ENCODE measurements at places on chromosomes 2 and 18.

GRCh38 chr2:64937687-64938491, 51.3 kb upstream of the SLC1A4 start:
- DNase-seq: no peak

GRCh38 chr2:8641301-8641965, 40.4 kb upstream of the ID2 start:
- DNase-seq: no peak

DNA sequence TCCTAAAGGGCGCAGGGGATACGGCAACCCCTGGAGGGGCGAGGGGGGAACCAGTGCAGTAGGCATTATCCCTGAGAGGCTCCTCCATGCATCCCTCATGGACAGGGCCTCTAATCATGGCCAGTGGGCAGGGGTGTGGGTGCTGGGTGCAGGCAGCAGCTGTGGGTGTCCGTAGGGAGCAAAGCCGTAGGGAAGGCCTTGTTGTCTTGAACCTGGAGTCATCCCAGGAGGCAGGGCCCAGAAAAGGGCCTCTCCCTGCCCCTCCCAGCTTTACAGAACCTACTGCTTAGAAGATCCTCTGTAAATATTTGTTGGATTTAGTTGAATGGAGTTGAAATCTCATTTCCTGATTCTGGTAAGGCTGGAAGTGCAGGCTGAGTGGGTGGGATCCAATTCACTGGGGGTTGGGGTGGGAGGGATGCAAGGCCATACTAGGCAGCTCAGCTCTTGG, 207.0 kb upstream of the HAAO start:
- no peak for DNase-seq

DNA sequence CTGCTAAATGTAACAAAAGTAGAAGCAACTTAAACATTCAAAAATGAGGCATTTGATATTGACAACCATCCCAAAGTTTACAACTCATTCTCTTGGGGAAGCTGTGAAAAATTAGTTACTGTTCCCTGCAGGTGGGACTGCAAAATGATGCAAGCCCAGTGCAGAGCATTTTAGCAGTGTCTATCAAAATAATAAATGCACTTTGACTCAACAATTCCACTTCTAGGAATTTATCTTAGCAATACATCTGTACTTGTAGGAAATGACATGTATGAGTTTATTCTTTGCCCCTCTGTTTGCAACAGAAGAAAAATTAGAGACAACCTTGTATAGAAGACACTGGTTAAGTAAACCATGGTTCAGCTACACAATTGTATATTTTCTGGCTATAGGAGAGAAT, 48.0 kb upstream of the TLK1 start:
- no peak for DNase-seq

DNA sequence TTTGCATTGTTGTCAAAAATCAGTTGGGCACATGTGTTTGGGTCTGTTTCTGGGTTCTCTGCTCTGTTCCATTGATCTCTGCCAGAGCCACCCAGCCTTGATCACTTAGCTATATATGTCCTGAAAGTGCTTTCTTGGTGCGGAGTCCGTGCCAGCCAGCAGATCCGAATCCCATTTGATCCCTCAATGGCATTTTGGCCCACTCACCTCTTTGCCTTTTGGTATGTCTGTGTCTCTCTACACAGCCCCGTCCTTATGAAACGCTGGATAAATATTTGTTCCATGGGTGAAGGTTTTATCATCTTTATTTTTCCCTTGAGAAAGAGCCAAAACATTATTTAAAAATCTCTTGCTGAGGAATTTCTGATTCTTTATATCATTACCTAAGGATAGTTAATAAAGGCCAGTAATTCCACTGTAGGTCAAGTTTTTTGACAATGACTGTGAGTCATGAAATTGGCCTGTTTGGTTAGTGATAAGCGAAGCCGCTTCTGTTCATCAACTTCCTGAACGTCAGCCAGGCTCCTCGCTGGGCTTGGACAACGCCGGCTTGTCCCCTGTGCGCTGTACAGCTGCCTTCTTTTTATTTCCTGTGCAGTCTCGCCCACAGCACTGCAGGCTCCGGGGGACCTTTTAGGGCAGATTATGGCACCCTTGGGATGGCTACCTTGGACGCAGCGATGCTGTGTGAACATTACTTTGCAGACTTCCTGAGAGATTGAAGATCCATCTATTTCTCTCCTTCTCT, 24.9 kb downstream of the MTCL1 start:
- no peak for DNase-seq

DNA sequence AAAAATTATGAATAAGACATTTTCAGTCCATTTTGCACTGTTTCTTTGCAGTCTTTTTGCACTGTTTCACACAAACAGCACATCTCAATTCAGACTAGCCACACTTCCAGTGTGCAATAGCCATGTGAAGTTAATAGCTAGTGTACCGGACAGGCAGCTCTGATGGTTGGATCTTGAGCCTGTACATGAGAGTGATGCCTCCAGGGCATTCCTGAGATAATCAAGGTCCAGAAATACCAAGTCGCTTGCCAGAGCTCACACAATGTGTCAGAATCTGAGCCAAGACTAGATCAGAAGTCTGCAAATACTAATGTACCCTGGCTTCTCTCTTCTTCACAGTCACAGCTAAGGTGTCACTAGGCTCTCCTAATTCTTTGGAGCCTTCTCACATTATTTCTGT, 180.2 kb downstream of the OSR1 start:
- no peak for DNase-seq
